ENCODE measurements at places on chromosomes 12 and 14.
A peak's percentile ranks its signal among the peaks of the same experiment; 100 is the strongest.

GRCh38 chr12:116368196-116369194 is 91.0 kb upstream of the MED13L start:
- no peak for DNase-seq

- DNase-seq: no peak
Measured at GRCh38 chr14:25252793-25253192, 202.8 kb upstream of the STXBP6 start.

GRCh38 chr14:60723907-60724618 is at the start of gene SIX4:
Gene SIX4 (minus strand): TSS chr14:60724351. CDS start chr14:60724074, 277 bp downstream.
- peak; percentile 80 for DNase-seq

DNA sequence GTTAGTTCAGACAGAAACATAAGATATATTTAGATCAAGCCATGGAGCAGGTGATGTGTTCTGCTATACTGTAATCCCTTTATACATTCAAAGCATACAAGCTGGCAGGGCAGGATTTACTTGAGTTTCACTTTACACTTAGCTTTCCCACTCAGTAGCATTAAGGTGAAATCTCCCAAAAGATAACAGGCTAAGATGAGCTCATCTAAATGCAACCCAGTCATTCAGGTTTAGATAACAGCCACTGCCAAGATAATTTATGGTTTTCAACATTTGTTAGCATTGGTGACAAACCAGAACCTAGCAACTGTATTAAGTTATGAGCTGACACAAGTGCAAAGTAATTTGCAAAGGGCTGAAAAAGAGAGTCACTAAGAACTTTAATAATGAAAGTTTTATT is 925.1 kb upstream of the ATXN7L3B start:
- no peak for DNase-seq

DNA sequence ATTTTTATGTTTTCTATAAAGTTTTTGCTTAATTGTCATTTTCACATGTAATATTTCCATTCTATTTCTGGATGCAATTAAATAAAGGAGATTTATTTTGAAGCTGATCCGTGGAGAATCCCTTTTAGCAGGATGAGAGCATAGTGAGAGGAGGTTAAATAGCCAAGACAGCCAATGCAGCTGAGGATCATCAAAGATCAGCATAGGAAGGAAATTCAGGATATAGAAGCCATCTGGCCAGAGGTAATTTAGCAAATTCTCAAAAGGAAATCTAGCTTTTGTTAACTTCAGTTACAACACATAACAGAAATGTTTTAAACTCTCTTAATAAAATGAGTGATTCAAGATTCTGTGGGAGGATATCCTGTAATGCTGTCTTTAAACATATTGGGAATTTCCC is 122.8 kb upstream of the PDE3A start:
- no peak for DNase-seq

Measured in HuH-7.5 (cell line).